ENCODE measurements at places on chromosomes 6 and 20.

GRCh38 chr20:43955750-43956191, 41.1 kb downstream of the TOX2 start:
- no peak for DNase-seq

- no peak for DNase-seq
Measured at GRCh38 chr20:17863577-17864292, 104.9 kb downstream of the SNX5 start.

- DNase-seq: no peak
Measured at GRCh38 chr20:40493549-40493948, 195.5 kb downstream of the MAFB start.

- no peak for DNase-seq
Measured at GRCh38 chr6:134683783-134684422, 266.0 kb downstream of the ALDH8A1 start.

- DNase-seq: no peak
Measured at GRCh38 chr20:45019762-45020123, 53.4 kb downstream of the STK4 start.

GRCh38 chr20:35499271-35499670, 30.2 kb downstream of the C20orf173 start:
- no peak for DNase-seq

DNA sequence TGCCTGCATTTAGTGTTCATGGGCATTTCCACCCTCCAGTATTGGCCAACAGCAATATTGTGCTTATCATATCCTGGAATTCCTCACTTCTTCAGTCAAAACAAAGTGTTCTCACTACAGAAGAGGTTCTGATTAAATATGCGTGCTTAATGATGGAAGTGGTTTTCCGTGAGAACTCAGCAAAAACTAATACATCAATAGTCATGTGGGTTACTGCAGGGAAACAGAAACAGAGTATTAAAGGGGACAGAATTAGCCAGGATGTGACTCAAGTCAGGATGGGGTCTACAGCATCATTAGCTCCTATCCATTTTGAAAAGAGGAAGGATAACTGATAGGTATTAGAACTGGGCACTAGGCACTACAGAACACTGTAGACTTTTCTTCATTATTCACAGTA, 384.6 kb downstream of the CDKAL1 start:
- no peak for DNase-seq

GRCh38 chr6:170006900-170007467, 255.6 kb downstream of the ERMARD start:
- no peak for DNase-seq

GRCh38 chr6:42222448-42222847, 4.8 kb upstream of the MRPS10 start:
- no peak for DNase-seq

DNA sequence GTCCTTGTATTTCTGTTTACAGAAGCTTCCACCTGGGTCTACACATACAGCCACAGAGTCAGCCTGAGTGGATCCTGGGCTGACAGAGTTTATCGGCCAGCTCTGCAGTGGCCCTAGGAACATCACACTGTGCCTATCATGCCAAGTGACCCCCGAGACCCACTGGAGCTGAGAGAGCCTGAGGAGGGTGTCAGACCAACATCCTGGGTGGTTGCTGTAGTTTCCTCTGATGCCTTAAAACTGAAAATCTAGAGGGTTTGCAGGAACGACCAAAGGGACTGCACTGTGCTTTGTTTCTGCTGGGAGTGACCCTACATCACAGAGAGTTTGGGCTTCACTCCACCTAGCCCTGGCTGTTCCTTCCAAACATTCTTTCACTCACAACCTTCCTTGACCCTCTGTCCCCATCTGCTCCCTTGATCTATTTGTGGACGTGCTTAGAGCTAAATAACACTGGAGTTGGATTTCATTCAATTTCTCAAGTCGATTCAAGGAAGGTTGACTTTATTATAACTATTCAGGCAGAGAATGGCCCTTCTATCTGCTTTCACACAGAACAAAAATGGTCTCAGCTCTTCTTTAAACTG, 18.1 kb downstream of the MYLK4 start:
- DNase-seq: no peak

- DNase-seq: peak; percentile 84
Measured at GRCh38 chr20:1423625-1424106, 30.8 kb upstream of the FKBP1A start.

DNA sequence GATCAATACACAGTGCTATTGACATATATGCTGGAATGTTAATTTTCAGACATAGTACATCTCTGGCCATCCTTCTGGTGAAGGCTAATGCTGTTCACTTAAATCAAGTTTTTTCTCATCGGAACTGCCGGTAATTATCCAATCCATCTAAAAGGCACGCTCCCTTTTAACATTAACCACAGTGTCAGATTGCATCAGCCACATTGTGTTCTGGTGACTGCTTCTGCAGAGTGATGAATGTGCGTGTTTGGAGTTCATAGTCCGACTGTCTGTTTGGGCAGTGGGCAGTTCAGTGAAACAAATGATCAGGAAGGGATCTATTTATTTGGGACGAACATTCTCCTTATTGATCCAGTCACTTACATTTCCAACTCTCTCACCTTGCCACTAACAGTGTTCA, 49.5 kb downstream of the SOBP start:
- no peak for DNase-seq

GRCh38 chr20:21028921-21029320, 77.2 kb downstream of the LINC00237 start:
- no peak for DNase-seq

- no peak for DNase-seq
Measured at GRCh38 chr6:76134651-76135050, 62.2 kb upstream of the IMPG1 start.
